Effector CD8-positive, alpha-beta T cell (primary cell): ENCODE measurements at places on chromosomes 6 and 20.

- DNase-seq = no peak
Measured at GRCh38 chr6:140440223-140440835, 1065.9 kb upstream of the CITED2 start.

DNA sequence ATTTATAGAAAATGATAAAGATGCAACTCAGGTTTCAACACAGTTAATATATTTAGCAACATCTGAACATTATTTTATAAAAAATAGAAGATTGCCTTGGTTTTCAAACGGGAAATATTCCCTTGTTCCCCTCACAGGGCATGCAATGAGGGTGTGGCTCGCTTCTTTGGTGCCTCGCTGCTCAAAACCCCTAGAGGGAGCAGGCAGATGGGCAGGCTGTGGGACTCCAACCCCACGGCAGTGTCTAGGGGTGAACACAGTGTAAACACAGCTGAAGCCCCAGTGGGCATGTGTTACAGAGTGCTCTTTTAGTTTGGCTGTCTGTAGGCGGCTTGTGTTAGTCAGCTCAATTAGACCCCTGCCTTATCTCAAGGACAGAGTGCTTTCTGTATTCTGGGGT is 560.8 kb upstream of the IMPG1 start:
- no peak for DNase-seq

- no peak for DNase-seq
Measured at GRCh38 chr6:95551678-95552324, 25.5 kb upstream of the MANEA start.

- DNase-seq = no peak
Measured at GRCh38 chr6:105757512-105758200, 328.5 kb upstream of the PRDM1 start.

- DNase-seq = no peak
Measured at GRCh38 chr6:142385352-142385751, 83.5 kb downstream of the ADGRG6 start.

- no peak for DNase-seq
Measured at GRCh38 chr6:32659856-32660595, 6.4 kb downstream of the HLA-DQB1 start.

GRCh38 chr6:64330694-64331307 is 695.2 kb downstream of the PHF3 start:
- DNase-seq = no peak

GRCh38 chr6:91812596-91813274 is 1225.9 kb upstream of the MAP3K7 start:
- DNase-seq = no peak

DNA sequence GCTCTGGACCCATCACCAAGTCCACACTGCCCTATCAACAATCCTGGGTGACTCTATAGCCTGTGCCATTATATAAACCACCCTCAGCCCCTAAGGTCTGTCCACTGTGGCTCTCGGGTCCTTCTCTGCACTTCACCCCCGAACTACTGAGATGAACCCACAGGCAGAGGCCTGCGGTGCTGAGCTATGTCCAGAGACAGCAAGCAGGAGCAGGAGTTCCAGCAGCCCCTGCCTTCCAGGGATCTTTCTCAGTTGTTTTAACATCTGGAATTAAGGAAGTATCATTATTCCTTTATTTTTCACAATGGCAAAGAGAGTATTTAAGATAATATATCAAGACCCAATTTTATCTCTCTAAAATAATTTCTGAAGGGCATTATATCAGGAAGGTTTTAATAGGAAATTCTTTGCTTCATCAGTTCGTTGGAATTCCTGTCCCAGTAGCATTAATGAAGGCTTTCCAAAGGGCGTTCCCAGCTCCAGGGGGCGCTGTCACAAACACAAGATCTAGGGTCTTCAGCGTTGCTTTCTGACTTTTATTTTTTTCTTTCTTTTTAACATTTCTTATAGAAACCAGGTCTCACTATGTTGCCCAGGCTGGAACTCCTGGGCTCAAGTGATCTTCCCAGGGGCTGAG is 27.3 kb downstream of the RRBP1 start:
- no peak for DNase-seq

DNA sequence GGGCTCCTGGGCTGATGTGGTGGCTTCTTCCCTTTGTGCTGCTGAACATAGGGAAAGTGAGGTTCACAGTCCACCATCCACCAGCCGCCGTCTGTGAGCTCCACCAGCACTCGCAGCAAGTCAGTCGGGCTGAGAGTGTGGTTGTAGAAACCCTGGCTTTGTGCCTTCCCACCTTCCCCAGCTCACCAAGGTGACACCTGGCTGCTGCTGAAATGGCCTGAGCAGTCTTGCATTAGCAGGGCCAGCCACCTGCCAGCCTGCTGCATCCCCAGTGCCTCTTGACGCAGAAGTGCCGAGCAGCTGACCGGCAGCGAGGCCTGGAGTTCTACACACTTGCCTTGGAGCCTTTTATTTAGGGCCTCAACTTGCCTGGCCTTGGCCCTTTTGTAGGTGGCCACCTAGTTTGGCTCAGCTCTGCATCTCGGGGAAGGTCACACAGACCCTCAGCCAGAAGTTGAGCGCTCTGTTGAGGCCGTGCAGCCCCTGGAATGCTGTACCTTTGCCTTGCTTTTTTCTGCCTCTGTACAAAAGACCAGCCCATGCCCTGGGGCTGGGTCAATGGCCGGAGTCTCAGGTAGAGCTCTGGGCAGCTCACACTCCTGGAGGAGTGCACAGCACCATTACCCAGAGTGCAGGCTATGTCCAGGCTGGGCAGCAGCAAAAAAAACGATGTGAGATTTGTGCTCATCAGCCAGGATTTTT is 76.5 kb downstream of the PTPN1 start:
- DNase-seq = no peak

- DNase-seq = no peak
Measured at GRCh38 chr6:164097551-164098398, 683.3 kb downstream of the QKI start.

- no peak for DNase-seq
Measured at GRCh38 chr6:135141728-135142127, 39.4 kb upstream of the MYB start.

- no peak for DNase-seq
Measured at GRCh38 chr20:21539512-21539911, 25.6 kb upstream of the NKX2-2 start.

DNA sequence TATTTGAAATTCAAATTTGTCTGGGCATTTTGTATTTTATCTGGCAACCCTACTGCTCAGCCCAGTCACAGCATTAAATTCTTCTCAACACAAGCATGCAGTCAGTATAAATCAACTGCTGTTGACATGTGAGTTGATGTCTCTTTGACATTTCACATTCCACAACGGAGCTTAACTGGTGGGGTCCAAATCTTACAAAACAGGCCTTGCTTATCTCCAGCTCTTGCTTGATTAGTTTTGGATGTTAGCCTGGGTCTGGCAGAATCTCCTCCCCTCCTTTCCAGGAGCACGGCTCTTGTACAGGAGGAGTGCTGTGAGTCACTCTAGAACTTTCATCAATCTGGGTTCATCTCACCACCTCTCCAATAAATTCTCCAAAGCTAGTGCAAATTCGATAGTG is 80.8 kb upstream of the PHACTR1 start:
- DNase-seq = no peak
